ENCODE measurements at places on chromosomes 6 and 20.

GRCh38 chr6:112321322-112321721 is 25.8 kb upstream of the RFPL4B start:
- H3K27me3 ChIP-seq: peaks cover 10% of the 10 kb centered on the region
- no peak overlapping the region for H3K4me3 ChIP-seq
- H3K36me3 ChIP-seq: no peaks in the 10 kb centered on the region
- DNase-seq: no peak
- H3K27ac ChIP-seq: no peak overlapping the region
- no peaks in the 10 kb centered on the region for H3K4me1 ChIP-seq

DNA sequence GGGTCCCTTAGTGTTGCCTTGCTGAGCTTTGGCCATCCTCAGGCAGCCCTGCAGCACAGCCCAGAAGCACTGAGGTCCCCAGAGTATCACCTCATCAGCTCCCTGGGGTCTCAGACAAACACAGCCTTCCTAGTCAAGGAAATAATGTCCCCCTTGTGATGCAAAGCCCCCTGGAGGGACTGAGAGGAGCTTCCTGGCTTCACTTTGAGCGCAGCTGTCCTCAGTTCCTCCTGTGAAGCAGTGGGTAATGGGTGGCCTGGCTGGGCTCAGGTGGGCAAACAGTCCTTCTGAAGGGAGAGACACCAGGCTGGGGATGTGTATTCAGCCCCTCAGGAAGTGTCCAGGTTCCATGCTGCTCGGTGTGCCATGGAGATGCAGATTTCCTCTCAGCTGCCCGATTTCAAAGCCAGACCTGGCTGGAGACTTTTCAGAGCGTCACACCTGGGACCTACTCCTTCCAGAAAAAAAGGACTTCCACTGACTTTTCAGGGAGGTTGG is 79.2 kb upstream of the FOXA2 start:
- H3K4me1 ChIP-seq: no peaks in the 10 kb centered on the region
- H3K27ac ChIP-seq: no peak overlapping the region
- no peaks in the 10 kb centered on the region for H3K36me3 ChIP-seq
- DNase-seq: no peak
- no peak overlapping the region for H3K4me3 ChIP-seq

- no peak for DNase-seq
- no peak overlapping the region for H3K4me3 ChIP-seq
- H3K4me1 ChIP-seq: no peaks in the 10 kb centered on the region
- H3K27me3 ChIP-seq: no peaks in the 10 kb centered on the region
These were observed 181.7 kb downstream of the WDR27 start for GRCh38 chr6:169520104-169520503.

GRCh38 chr20:45419188-45420091 is 3.5 kb downstream of the PIGT start:
- DNase-seq: no peak
- H3K36me3 ChIP-seq: peaks cover 13% of the 10 kb centered on the region
- H3K4me1 ChIP-seq: peaks cover 18% of the 10 kb centered on the region
- H3K27me3 ChIP-seq: no peaks in the 10 kb centered on the region
- peak overlapping the region; percentile 36 for H3K4me3 ChIP-seq

DNA sequence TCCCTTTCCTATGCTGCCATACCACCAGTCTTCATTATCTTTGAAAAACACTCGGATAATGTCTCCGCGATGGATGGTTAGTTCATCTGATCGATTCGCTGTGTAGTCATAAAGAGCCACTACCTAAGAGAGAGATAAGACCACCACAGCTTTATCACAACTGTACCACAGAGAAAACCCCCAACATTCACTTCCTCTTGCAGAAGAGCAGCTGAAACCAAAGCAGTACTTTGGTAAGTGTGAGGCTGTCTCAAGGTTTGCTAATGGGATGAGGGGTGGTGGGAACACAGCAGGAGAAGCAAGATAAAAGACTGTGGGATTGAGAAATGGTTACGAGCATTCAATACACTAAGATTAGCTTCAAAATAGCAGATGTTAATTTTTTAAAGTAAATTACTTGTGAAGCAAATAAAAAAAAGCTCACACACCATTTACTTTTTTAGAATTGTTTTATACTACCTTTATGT is 142.1 kb downstream of the MYB start:
- H3K4me3 ChIP-seq: no peak overlapping the region
- H3K4me1 ChIP-seq: peaks cover 9% of the 10 kb centered on the region
- no peaks in the 10 kb centered on the region for H3K27me3 ChIP-seq
- peaks cover 4% of the 10 kb centered on the region for H3K36me3 ChIP-seq
